ENCODE measurements at places on chromosomes 12 and 14. TPM values are rescaled to one million over a fixed set of nuclear protein-coding genes. Genes with fewer than 3 reads are reported as not detected.

DNA sequence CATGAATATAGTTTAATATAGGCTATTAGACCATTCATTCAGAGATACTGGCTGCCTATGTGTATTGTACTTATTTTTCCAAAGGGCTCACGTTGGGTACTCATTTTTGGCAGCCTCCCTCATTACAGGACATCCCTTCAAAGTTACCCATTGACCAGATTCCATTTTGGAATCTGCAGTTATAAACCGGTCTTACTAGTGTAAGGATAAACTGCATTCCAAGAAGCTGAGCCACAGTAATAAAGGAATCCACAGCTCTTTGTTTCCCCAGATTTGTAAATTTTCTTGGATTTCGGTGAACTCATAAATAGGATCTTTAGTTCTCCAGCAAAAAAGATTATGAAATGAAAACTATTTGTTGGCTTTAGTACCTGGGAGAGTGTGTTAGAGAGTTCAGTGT is 18.9 kb upstream of the CFL2 start:
- peak; percentile 67 for DNase-seq
- no peaks in the 10 kb centered on the region for H3K36me3 ChIP-seq
- H3K4me3 ChIP-seq, result no peak overlapping the region

The ASB2 gene
- 0.54 TPM for total RNA-seq

GRCh38 chr12:130214686-130215395 is 52.6 kb downstream of the FZD10 start:
- H3K4me3 ChIP-seq, result no peak overlapping the region
- DNase-seq, result no peak
- no peaks in the 10 kb centered on the region for H3K27me3 ChIP-seq
- H3K27ac ChIP-seq, result no peak overlapping the region

DNA sequence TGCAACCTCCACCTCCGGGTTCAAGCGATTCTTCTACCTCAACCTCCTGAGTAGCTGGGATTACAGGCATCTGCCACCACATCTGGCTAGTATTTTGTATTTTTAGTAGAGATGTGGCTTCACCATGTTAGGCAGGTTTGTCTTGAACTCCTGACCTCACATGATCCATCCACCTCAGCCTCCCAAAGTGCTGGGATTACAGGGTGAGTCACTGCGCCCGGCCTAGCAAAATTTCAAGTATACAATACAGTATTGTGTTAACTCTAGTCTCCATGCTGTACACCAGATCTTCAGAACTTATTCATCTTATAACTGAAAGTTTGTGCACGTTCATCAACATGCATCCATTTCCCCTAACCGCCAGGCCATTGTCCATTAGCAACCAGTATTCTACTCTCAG is 115.1 kb upstream of the MDGA2 start:
- no peaks in the 10 kb centered on the region for H3K27me3 ChIP-seq
- H3K36me3 ChIP-seq, result no peaks in the 10 kb centered on the region
- no peak for DNase-seq
- H3K27ac ChIP-seq, result no peak overlapping the region
- H3K4me1 ChIP-seq, result no peaks in the 10 kb centered on the region

DNA sequence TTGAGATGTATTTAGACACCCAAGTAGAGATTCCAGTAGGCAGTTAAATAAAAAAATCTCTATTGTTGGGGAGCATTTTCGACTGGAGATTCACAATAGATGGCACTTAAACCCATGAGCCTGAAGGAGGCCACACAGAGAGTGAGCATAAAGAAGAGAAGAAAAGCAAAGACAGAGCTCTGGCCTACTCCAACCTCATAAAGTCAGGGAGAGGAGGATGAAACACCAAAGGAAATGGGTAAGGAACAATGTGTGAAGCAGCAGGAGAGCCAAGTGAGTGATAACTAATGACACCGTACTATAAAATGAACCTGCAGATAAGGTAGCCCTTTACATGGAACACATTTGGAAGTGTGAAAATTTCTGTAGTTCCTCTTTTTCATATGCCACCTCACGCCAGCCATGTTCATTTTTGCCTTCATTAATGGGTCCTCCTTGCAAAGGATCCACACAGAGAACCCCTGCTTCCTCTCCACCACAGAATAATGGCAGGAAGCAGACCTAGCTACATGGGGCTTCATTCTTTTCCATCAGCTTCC is 150.0 kb upstream of the SYT10 start:
- H3K4me3 ChIP-seq, result no peak overlapping the region
- H3K36me3 ChIP-seq, result no peaks in the 10 kb centered on the region
- no peak overlapping the region for H3K27ac ChIP-seq

The GPR65 gene
- total RNA-seq, result 0.28 TPM

Measured in IMR-90 (cell line).